ENCODE measurements at places on chromosomes 4 and X. TPM values are rescaled to one million over a fixed set of nuclear protein-coding genes. Genes with fewer than 3 reads are reported as not detected.

Gene PQBP1
- 105 TPM for total RNA-seq

Gene ANKRD50
- total RNA-seq: 91.9 TPM

Gene C4orf50
- not detected for total RNA-seq

Gene EPHA5
- not detected for total RNA-seq

Gene INTS6L
- total RNA-seq: 2.5 TPM

Gene GAGE12H
- not detected for total RNA-seq

Gene ABLIM2
- total RNA-seq: 1.1 TPM

Gene SERPINA7
- not detected for total RNA-seq

Gene LRCH2
- 3.4 TPM for total RNA-seq

Gene MCF2
- total RNA-seq: 0.07 TPM

Gene ADAM29
- not detected for total RNA-seq

Gene BCORL1
- 2.0 TPM for total RNA-seq

Gene NEUROG2
- not detected for total RNA-seq

Gene SORCS2
- not detected for total RNA-seq

Gene ELF4
- 15.0 TPM for total RNA-seq

Gene MID1
- total RNA-seq: 19.9 TPM
